ENCODE measurements at places on chromosomes 4 and X.

GRCh38 chrX:34918091-34918736, 24.4 kb upstream of the FAM47B start:
- no peak for DNase-seq

- peak; percentile 94 for DNase-seq
These were observed 330.5 kb upstream of the AADAT start for GRCh38 chr4:170420255-170420693.

- DNase-seq = no peak
These were observed 110.7 kb upstream of the IGSF1 start for GRCh38 chrX:131399678-131400428.

GRCh38 chrX:25213611-25214010, 197.8 kb upstream of the ARX start:
- DNase-seq = no peak

DNA sequence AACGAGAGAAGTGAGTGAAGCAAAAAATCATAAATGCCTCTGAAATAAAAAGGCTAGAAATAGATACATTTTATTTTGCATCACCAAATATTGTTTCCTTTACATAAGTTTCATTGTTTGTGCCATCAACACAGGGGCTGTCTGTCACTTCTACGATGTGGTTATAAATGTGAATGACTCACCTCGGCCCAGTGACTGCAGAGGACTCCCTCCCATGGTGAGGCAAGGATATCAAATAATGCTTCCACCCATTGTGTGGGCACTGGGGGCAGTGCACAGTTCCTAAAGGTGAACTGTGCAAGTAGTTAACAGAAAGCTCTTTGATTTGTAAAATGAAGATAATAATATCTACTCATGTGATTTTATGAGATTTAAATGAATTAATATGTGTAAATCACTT, 230.3 kb upstream of the NEIL3 start:
- no peak for DNase-seq

GRCh38 chr4:78156520-78156919, 99.4 kb downstream of the FRAS1 start:
- no peak for DNase-seq
